ENCODE measurements at places on chromosomes 3 and 15.

- no peak for DNase-seq
Measured at GRCh38 chr3:196163666-196164493, 47.3 kb downstream of the ZDHHC19 start.

- no peak for DNase-seq
Measured at GRCh38 chr3:184751204-184752040, 39.6 kb upstream of the MAGEF1 start.

GRCh38 chr3:178915365-178915764, 156.2 kb downstream of the ZMAT3 start:
- no peak for DNase-seq

GRCh38 chr15:75648156-75649000, 666 bp downstream of the SNX33 start:
- DNase-seq = no peak

- DNase-seq = peak; percentile 77
Measured at GRCh38 chr3:112653881-112654300, 12.9 kb upstream of the CCDC80 start.

- DNase-seq = peak; percentile 3
Measured at GRCh38 chr15:54082836-54083492, 104.7 kb downstream of the UNC13C start.

- DNase-seq = no peak
Measured at GRCh38 chr3:194773216-194773615, 87.5 kb downstream of the FAM43A start.

All from A549 (cell line).